ENCODE measurements at places on chromosomes 2 and 18.

- no peak for DNase-seq
Observed at GRCh38 chr2:238423561-238424312, 3.0 kb upstream of the ASB1 start.

DNA sequence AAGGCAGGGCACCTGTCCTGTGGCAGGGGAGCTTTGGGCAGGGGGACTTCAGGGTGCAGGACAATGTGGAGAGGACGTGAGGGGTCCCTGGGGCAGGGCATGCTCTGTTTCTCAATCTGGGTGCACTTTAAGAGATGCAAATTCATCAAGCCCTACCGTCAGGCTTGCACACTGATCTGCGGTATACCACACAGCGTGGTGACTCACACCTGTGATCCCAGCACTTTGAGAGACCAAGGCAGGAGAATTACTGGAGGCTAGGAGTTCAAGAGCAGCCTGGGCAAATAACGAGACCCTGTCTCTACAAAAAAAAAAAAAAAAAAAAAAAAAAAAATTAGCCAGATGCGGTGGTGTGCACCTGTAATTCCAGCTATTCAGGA lies 10.2 kb upstream of the GPC1 start:
- DNase-seq: no peak

DNA sequence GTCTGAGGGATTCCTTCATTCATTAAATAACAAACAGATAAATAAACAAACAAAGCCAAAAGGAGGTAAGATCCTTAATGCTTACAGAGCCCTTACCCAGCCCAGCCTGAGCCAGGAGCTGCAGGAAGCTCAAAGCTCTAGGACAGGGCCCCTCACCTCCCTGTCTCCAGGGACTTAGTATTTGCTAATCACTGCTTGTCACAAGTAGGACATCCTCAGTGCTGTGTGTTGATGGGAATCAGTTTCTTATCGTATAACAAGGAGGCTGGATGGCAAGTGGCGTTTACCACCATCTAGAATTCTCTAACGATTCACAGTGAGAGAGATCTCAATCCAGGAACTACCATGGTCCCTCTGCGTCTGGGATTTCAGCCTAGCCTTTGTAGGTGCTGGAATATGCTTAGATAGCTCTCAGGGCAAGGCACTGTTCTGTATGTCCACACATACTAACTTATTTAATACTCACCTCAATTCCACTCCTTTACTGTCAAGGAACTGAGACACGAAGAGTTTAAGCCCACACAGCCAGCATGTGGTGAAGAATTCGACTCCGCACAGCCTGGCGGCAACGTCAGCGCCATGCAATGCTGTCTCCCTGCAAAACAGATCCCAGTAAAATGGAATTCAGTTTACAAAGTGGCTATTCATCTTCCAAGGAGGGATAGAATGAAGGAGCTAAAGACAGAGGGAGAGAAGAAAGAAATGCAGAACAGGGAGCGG lies 164.8 kb downstream of the MYCN start:
- DNase-seq: peak; percentile 25

DNA sequence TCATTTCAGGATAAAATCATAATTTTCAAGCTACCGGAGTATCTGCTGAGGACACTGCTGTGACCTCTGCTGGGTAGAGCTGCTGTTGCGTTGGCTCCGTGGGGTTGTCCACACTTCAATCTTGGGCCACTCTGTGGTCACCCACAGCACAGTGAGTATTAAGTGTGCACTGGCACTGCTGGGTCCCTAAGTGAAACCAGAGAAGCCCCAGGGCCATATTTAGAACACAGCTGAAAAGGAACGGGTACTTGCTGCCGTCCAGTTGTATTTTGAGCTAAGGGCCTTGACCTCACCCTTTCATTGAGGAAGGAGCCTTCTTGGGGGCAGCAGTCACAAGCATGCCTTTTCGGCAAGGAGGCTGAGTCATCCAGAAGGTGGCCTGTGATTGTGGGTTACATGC lies 10.1 kb downstream of the SLC9A4 start:
- no peak for DNase-seq

GRCh38 chr2:239498981-239499634 lies 98.3 kb upstream of the HDAC4 start:
- DNase-seq: no peak

- no peak for DNase-seq
Observed at GRCh38 chr18:32804134-32804888, 31.5 kb upstream of the KLHL14 start.

- DNase-seq: no peak
Observed at GRCh38 chr2:136259551-136259950, 141.6 kb upstream of the CXCR4 start.

DNA sequence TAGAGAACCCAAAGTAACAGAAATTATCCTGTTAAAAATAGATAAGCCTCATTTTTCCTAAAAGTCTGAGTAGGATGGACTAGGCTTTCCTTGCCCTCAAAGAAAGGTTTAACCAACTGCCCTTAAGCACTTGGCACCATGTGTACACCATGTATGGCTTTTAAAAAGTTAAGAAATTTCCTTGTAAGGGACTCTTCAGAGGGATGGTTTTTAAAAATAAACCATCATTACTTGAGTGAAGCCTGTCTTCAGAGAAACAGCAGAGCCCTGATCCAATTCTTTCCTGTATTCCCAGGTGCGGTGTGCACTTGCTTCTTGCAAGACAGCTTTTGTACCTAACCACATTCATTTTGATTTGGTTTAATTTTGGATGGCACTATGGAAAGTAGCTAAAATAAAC lies 1.1 kb upstream of the NEMP2 start:
- DNase-seq: no peak

GRCh38 chr2:23801396-23801795 lies 125.5 kb downstream of the ATAD2B start:
- no peak for DNase-seq

DNA sequence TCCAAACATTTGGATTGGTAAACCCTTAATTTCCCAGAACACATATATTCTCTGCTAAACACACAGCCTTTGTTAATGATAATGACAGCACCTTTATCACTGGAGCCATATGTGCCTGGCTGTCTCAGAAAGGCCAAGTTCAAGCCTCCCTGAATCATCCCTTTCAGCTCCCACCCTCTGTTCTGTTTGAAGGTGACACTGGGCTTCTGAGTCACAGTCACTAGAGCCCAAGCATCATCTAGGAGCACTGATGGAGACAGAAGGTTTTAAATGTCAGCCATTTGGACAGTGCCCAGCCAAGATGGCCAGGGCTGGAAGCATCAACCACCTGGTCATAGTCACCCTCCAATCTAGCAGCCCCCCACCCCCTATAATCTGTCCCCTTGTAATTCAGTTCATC lies 80.6 kb downstream of the NRP2 start:
- DNase-seq: no peak

- DNase-seq: no peak
Observed at GRCh38 chr2:96113367-96113677, 3.0 kb downstream of the ADRA2B start.

DNA sequence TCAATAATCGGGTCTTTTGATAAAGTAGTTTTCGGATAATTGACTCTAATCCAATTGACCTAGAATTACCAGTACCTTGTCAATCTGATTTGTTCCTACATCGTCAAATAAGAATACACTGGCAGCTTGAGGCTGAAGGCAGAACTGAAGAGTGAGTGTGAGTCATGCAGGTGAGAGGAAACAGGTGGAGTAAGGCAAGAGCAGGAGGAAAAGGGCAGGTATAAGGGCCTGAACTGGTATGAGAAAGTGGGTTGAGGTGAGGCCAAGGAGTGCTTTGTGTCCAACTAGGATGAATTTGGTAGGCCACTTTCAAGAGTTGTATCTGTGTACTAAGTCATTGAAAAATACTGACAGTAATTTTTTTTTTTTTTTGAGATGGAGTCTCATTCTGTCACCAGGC lies 186.0 kb downstream of the ZNF385B start:
- DNase-seq: no peak

- DNase-seq: no peak
Observed at GRCh38 chr2:74278176-74278575, 65.0 kb downstream of the SLC4A5 start.

- DNase-seq: no peak
Observed at GRCh38 chr2:10498525-10499274, 50.6 kb upstream of the ODC1 start.

- no peak for DNase-seq
Observed at GRCh38 chr2:164599954-164600589, 21.2 kb downstream of the GRB14 start.

GRCh38 chr2:67268797-67269196 lies 128.3 kb upstream of the ETAA1 start:
- DNase-seq: no peak

DNA sequence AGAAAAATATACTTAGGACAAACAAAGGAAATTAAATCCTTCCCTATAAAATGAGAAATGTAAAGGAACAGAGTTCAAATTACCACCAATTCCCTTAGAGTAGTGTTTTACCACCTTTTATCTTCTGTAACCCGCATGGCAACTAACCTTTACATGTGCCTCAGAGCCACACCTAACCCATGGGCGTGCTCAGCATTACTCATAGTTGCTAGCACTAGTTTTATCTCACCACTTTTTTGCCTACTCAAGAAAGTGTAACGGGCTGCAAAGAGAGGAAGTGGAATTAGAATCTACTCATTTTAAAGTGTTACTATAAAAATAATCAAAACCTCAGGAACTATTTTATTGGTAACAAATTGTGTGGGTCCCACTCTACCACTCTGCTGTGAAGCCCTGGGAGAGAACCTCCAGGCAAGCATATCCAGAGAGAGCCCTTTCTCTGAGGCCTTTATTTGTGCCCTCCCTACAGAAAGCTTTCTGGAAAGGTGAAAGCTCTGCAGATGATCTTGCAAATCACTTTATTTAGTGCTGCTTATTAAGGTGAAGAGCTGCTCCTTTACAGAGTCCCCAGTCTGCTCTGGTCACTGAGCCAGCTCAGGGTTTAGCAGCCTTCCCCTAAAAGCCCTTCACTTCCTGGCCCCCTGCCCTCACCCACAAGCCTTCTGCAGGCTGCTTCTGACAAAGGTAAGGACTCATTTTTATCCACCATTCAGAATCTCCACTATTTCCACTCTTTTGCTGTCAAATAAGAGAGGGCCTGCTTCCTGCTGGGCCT lies 98.8 kb downstream of the TRABD2A start:
- DNase-seq: no peak

- DNase-seq: no peak
Observed at GRCh38 chr2:99461828-99462483, 27.9 kb downstream of the REV1 start.

DNA sequence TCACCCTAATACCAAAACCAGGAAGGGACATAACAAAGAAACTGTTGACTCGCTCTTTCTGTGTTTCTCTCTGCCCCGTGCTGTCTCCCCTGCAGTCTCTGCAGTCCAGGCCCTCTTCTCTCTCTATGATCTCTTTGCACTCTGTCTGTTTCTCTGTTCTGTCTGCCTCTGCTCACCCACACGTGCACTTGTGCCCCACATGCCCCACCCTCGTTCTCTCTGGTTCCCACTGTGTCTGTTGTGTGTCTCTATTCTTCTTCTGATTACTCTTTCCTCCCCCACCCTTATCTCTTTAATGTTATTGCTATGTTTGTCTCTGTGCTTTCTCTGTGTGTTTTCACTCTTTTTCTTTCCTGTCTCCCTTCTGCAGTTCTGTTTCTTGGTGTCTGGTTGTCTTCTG lies 54.0 kb downstream of the NAT8 start:
- DNase-seq: no peak

DNA sequence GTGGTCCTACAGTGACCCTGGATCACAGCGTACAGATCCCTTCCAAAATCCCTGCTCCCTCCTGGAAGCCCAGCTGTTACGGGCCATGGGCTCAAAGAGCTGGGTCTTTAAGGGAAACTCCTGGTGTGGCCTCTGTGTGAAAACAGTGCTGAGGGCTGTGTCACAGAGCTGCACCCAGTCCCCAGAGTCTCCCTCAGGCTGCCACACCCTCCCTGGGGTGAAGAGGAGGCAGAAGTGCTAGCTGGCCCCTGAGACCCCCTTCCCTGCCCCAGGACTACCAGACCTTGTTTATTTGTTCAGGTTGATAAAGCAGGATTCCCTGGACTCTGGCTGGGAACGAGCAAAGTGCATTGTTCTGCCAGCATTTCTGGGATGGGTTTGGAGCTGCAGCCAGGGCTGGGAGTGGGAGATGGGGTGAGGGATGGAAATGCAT lies 7.7 kb downstream of the ATOH8 start:
- no peak for DNase-seq

DNA sequence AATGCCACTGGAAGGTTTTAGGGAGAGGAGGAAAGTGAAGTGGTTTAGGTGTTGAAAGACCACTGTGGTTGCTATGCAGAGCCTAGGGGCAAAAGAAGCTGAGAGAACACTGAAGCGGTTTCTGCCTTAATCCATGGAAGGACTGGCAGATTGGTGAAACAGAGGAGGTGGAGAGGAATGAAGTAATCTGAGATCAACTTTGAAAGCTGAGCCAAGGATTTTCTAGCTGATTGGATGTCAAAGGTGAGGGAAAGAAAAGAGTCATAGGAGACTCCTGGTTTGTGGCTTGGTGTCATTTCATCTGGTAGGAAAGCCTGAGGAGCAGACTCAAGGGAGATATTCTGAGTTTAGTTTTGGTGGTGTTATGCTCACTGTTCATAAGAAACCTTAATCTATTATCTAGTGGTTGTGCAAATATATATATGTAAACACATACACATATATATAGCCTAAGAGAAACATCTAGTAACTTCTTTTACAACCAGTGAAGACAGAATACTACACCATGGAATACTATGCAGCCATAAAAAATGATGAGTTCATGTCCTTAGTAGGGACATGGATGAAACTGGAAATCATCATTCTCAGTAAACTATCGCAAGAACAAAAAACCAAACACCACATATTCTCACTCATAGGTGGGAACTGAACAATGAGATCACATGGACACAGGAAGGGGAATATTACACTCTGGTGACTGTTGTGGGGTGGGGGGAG lies 134.1 kb upstream of the CREB1 start:
- DNase-seq: no peak

DNA sequence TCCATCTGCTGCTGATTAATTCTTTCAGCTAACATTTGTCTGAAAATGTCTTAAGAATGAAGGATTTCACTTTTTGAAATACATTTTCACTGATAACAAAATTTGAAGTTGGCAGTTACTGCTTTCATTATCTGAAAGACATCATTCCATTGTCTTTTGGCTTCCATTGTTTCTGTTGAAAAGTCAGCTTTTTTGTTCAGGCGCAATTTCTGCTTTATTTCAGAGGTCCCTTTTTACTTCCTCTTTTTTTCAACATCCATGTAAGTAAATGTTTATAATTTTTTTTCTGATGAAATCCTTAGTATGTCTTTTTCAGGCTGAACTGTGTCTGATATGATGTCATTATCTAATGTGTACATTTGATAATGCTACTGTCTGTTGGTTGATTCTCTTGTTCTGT lies 184.2 kb downstream of the RND3 start:
- no peak for DNase-seq

GRCh38 chr2:210157526-210157925 lies 13.7 kb downstream of the KANSL1L start:
- DNase-seq: no peak
